A549 treated with Hydrocortisone at 1 μM for 4 hours (cell line): ENCODE measurements at places on chromosomes 2 and 18. TPM values are rescaled to one million over a fixed set of nuclear protein-coding genes. Genes with fewer than 3 reads are reported as not detected.

The MDH1B gene
- total RNA-seq, result 1.1 to 2.1 TPM (median 1.6 TPM) in 5 replicates

The GPR17 gene
- 0.11 TPM in 1 of 5 replicates, not detected in the others for total RNA-seq

The SIX3 gene
- 1.9 to 2.9 TPM (median 2.8 TPM) in 5 replicates for total RNA-seq

The GPC1 gene
- total RNA-seq, result 201 to 246 TPM (median 231 TPM) in 5 replicates

The CCDC85A gene
- total RNA-seq, result 0.29 to 0.33 TPM (median 0.32 TPM) in 5 replicates

The SOX11 gene
- not detected in 5 replicates for total RNA-seq

The TXNDC2 gene
- total RNA-seq, result 0.07 to 0.14 TPM (median 0.12 TPM) in 5 replicates
